Ecto neural progenitor cell (in vitro differentiated cells): ENCODE measurements at places on chromosomes 1 and 21.

DNA sequence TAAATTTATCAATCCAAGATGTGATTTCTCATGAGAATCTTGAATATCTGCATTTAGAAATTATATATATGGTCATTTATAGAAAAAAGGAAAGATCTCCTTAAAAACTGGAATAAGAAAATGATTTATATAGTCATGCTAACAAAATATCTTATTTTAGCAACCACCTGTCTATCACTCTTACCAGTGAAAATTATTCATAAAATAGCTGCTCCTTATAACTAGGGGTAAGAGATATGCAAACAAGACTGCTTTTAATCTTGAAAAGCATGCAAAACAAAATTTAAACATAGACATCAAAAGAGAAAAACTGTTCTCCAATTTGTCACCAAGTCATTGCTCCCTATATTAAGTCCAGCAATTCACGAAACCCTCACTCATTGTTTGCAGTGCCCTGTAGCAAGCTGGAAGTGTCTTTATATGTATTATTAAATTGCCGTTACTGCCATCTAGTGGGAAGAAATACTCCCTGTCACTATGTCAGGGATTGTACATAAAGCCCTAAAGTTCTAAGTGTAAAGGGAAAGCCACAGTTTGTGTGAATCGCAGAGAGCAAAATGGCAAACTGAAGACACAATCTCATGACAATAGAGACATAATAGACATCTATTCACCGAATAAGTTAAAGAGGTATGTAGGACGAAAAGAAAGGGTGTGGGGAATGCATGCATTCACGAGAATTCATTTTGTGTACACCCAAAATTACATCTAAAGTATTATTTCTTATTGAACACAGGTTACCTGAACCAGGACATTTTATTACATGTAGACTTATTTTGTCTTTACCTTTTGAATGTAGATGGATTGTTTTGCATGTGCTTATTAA, 600.5 kb downstream of the USP25 start:
- DNase-seq = no peak

GRCh38 chr1:174957829-174958228, 41.9 kb upstream of the CACYBP start:
- no peak for DNase-seq

- DNase-seq = no peak
These were observed 25.7 kb downstream of the PMVK start for GRCh38 chr1:154910851-154911250.

DNA sequence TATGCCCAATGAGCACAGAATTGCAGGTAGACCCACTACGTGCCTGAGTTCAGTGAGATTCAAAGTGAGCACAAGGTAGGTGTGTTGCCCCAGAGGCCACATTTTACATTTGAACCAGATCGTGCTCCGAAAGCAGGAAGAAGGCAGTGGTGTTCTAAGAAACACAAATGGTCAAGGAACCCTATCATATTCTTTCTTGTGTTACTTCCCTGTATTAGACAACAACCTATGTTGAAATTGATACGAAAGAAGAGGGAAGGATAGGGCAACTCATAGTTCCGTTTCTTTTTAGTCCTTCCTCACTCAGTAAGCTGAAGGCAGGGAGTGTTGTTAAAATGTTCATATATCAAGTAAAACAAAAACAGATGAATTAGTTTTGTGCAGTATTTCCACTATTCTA, 33.9 kb downstream of the OLFML2B start:
- no peak for DNase-seq

DNA sequence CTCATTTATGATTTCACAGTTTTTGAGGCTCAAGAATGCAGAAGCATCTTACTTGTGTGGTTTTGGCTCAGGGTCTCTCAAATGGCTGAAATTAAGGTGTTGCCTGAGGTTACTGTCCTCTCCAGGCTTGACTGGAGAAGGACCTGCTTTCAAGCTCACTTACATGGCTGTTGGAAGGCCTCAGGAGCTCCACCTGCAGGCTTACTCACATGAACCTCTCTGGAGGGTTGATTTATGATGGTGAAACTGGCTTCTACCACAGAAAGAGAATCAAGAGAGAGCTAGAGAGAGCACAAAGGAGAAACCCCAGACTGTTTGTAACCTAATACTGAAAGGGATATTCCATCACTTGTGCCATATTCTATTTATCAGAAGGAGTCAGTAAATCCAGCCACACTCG, 6.2 kb upstream of the KCNK2 start:
- no peak for DNase-seq

DNA sequence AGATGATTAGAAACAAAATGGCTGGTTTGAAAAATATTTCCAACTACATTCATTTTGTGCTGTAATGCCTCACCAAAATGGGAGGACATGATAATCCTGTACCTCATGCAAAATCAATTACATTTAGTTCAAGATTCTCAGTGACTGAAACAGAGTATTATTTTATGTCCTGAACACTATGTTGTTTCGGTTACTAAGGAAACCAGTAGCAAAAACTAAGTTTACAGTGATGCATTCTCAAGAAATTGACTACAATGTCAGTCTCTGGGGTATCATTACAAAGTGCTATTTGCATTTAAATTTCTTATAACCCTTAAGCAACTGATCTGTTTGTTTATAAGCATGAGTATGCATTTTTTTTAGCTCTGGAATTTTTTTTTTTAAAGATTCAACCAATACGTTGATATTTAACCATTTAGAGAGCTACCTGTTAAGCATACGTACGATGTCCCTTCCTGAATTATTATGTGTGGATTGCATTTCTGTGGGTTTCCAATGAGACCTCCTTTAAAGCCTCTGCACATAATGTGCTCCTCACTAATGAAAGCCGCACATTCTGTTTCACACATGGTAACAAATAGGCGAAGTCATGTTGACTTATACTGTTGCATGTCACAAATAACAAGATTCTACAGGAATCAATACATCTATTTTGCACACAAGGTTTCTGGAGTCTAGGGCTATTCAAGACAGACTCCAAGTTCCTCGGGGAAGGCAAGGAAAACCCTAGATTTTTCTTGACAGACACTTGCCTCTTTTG, 1035.7 kb downstream of the ADGRL2 start:
- no peak for DNase-seq

- DNase-seq = no peak
These were observed 5.0 kb downstream of the PTGFRN start for GRCh38 chr1:116914667-116915066.

DNA sequence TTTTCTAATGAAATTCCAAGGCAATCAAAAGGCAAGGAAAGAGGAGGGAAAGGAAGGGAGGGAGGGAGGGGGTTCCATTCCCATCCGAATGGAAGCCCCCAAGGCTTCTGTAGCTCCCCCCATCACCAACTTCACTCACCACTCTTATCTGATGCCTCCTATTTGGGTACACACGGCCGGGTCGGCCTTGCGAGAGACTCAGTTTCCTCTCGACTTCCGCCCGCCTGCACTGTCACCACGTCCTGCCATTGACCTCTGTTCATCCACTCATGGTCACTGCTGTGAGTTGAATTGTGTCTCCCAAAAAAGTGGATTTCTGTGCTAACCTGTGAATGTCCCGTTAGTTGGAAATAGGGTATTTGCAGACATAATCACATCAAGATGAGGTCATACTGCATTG, 11.2 kb downstream of the PDE9A start:
- no peak for DNase-seq

DNA sequence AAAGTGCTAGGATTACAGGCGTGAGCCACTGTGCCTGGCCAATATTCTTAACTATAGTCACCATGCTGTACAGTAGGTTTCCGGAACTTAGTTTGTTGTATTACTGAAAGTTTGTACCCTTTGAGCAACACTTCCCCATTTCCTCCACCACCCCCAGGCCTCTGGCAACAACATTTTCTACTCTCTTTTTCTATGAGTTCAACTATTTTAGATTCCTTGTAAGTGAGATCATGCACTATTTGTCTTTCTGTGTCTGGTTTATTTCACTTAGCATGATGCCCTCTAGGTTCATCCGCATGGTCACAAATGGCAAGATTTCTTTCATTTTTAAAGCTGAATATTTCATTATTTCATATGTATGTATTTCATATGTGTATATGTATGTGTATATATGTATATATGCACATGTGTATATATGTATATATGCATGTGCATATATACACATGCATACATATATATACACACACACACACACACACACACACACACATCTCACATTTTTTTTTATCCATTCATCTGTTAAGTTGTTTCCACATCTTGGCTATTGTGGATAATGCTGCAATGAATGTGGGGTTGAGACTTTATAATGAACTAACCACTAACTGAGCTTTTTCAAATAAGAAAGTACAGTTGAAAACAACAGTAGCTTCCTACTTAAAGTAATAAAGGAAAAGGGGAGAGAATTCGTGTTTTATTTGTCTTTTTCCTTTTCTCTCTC, 256.8 kb upstream of the C1orf105 start:
- no peak for DNase-seq

GRCh38 chr1:182122913-182123260, 61.4 kb upstream of the ZNF648 start:
- no peak for DNase-seq

- no peak for DNase-seq
These were observed 181.8 kb upstream of the FMN2 start for GRCh38 chr1:239909898-239910297.

GRCh38 chr1:175129997-175130648, 62.5 kb downstream of the KIAA0040 start:
- no peak for DNase-seq

GRCh38 chr1:69570356-69570755, 2.6 kb downstream of the LRRC7 start:
- no peak for DNase-seq

- DNase-seq = no peak
These were observed 31.5 kb downstream of the DPT start for GRCh38 chr1:168697356-168698126.

GRCh38 chr1:100613817-100614559, 76.0 kb downstream of the GPR88 start:
- DNase-seq = no peak

- DNase-seq = no peak
These were observed 9.0 kb downstream of the TMEM61 start for GRCh38 chr1:54989473-54989872.

DNA sequence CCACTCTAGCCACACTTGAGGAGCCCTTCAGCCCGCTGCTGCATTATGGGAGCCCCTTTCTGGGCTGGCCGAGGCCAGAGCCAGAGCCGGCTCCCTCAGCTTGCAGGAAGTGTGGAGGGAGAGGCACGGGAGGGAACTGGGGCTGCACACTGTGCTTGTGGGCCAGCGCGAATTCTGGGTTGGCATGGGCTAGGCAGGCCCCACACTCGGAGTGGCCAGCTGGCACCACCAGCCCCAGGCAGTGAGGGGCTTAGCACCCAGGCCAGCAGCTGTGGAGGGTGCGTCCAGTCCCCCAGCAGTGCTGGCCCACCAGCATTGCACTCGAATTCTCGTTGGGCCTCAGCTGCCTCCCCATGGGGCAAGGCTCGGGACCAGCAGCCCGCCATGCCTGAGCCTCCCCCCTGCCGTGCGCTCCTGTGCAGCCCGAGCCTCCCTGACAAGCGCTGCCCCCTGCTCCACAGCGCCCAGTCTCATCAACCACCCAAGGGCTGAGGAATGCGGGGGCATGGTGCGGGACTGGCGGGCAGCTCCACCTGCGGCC, 785.9 kb upstream of the TPTE start:
- DNase-seq = no peak

GRCh38 chr1:234532503-234532922, 53.5 kb upstream of the TARBP1 start:
- DNase-seq = no peak

DNA sequence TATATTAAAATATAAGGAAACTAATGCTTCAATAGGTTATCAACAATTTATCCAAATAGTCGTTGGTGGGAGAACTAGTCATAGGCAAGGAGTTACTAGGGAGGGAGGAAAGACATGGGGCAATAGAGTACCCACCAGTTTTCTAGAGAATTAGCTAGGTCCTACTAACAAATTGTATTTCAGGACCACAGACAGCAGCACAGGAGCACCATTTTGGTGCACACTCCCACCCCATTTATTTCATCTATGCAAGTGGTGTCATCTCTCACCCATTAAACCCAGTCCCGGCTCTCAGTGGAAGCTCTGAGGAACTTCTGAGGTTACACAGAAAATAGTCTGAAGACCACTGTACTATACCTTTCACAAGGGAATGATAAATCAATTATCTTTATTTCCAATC, 89.0 kb upstream of the BCAR3 start:
- DNase-seq = no peak

DNA sequence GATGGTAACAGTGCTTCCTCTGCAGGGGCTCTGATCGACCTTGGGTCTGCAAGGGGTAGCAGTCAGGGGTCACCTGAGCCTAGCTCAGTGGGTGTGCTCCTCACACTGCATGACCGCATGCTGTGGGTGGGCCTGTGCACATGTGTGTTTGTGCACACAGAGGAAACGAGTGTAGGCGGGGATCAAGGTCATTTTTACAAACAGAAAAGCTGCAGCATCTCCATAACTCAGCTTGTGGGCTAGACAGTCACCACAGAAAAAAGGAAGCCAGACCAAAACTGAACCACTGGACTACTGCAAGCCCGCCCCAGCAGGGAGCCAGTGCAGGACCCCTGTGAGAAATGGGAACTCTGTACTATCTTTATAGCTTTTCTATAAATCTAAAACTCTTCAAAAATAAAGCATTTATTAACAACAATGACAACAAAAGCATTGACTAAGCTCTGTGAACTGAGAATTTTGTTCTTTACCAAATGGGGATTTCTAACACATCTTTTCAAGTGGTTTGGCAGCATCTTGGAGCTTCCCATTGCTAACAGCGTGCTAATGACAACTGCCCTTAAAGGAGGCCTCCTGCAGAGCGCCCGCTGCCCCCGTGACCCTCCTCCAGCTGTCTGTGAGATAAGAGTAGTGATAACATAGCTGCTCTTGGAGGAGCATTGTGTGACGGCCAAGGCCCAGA, 19.9 kb upstream of the NEK2 start:
- no peak for DNase-seq

DNA sequence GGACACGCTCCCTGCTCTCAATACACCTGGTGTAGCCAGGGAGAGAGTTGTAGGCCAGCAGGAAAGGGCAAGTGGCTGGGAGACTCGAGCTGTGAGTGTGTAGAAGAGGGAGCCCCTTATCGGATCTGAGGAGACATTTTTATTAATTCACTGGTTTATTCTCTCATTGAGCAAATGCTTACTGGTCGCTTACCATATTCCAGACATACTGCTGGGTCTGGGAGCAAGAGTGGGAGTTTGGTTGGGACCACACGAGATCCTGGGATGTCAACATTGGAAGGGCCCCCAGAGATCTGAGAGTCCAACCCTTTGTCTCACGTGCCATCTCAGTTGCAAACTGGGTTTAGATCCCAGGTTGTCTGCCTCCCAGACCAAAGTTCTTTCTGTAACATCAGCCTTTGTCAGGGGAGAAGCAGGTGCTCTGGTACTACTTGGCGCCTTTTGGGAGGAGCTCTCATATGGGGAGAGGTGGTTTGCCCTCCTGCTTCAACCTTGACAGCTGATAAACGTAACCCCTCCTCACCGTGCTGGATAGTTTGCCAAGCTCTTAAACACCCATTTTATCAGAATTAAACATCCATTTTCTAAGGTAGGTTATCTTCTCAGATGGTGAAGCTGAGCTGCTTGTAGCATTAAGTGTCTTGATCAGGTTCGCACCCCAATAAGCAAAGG, 742 bp downstream of the TMEM222 start:
- no peak for DNase-seq

DNA sequence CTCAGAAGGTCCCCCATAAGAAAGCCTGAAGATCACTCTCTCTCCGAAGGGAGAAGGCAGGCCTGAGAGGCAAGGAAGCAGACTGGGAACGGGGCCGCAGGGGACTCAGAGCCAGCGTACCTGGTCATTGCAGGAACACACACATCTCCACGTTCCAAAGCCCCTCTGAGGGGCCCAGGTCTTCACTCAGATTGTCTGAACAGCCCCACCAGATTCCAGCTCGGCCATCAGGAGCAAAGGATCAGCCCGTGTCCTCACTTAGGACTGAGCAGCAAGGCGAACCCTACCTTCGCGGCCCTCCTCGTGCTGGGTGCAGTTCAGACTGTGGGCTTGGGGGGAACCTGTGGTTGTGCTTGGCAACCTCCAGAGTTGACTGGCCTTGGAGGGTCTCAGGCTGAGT, 43.9 kb upstream of the SOX13 start:
- DNase-seq = no peak
